ENCODE measurements at places on chromosomes 13 and 19.
A peak's percentile ranks its signal among the peaks of the same experiment; 100 is the strongest.

DNA sequence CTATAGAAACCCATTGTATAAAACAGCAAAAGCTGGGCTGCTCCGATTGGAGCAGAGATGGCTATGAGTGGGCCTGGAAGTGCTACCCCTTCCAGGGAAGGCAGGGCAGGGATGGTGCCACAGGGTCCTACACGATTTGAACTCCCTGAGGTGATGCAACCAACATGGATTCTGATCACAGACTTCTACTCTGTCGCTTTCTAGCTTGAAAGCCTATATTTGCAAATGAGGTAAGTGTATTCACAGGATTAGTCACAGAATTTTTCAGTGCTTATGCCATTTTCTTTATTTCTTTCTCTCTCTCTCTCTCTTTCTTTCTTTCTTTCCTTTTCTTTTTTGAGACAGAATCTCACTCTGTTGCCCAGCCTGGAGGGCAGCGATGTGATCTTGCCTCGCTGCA, 179.0 kb downstream of the SPRY2 start:
- no peak for DNase-seq

DNA sequence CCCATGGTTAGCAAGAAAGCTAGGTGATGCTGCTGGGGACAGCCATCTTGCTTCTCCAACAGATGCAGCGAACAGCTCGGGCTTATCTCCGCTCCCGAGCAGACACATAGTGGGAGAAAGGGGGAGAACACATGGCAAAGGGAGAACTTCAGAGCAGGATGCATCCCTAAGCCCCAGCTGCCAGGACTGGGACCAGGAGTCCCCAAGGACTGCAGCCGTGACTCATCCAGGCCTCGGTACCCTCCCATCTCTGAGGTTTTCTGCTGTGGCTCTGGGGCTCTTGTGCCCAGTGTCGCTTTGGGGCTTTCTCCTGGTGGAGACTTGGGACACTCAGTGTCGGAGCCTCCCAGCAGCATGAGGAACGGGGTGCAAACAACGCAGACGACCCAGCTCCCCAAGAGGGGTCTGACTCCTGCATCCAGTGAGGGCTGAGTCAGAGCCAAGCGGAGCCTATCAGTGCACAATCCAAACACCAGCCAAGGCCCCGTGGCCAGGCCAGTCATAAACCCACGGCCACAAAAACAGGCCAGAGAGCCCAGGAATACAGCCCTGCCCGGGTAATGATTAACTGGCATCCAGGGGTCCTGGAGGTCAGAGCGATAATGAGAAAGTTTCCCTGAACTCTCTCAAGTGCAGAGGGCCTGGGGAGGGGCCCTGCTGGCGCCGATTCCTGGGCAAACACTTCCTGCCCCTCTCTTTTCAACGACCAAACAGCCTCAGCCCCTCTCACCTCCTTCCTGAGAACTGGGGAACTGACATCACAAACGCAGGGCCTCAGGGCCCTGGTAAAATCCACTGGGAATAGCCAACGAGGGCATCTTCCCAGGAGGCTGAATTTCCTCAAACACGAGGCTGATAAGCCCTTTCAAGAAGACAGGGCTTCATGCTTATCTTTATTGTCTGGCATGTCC, 202.9 kb downstream of the USP12 start:
- no peak for DNase-seq

- DNase-seq: no peak
These were observed 430.3 kb downstream of the ZNF536 start for GRCh38 chr19:30802424-30803013.

- no peak for DNase-seq
These were observed 986 bp downstream of the DGKH start for GRCh38 chr13:42049454-42049813.

- DNase-seq: no peak
These were observed 1.1 kb upstream of the ARHGAP35 start for GRCh38 chr19:46859637-46860124.

GRCh38 chr19:53254411-53255341, at the start of gene ZNF677:
TSS of gene ZNF677 (minus strand) at chr19:53254873. CDS start at chr19:53251550, 3,323 bp downstream.
- DNase-seq: peak; percentile 72

DNA sequence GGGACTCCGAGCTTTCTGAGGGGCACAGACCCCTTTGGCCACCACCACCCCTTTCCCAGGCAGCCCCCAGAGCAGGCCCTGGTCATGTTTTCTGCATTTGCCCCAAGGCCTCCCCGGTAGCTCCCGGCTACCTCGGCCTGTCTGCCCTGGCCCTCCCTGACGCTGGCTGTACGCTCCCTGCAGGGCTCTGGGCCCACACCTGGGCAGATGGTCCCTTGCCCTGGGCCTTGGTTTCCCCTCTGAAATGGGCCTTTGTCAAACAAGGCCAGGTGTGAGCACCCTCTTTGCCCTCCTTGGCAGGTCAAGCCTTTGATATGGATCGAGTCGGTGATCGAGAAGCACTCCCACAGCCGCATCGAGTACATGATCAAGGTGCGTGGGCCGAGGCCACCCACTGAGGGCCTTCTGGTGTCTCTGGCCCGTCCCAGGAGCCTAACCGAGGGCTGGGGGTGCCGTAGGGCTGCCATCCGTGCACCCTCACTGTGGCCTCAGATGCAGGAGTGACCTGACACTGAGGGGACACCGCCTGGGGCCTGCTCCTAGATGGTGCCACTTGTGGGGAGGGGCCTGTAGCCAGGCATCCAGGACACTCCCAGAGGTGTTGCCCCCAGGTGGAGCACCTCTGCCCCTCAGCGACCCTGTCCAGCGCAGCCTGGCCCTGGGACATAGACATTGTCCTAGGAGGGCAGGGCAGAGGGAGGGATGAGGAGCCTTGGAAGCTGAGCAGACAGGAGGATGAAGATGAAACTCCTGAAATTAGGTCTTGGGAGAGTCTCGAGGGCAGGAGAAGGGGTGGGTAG, 30.3 kb downstream of the AP1M1 start:
- DNase-seq: no peak

- DNase-seq: no peak
These were observed 147.3 kb upstream of the GPC6 start for GRCh38 chr13:93079294-93079693.

DNA sequence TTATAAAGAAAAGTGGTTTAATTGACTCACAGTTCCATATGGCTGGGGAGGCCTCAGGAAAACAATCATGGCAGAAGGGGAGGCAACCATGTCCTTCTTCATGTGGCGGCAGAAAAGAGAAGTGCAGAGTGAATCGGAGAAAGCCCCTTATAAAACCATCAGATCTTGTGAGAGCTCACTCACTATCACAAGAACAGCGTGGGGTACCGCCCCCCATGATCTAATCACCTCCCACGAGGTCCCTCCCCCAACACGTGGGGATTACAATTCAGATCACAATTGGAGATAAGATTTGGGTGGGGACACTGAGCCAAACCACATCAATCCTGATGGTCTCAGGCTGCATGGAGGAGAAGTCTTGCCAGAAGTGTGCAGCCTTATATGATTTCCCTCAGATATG, 26.0 kb downstream of the TM9SF2 start:
- no peak for DNase-seq

- DNase-seq: no peak
These were observed 121.8 kb downstream of the TBC1D4 start for GRCh38 chr13:75360170-75360569.

DNA sequence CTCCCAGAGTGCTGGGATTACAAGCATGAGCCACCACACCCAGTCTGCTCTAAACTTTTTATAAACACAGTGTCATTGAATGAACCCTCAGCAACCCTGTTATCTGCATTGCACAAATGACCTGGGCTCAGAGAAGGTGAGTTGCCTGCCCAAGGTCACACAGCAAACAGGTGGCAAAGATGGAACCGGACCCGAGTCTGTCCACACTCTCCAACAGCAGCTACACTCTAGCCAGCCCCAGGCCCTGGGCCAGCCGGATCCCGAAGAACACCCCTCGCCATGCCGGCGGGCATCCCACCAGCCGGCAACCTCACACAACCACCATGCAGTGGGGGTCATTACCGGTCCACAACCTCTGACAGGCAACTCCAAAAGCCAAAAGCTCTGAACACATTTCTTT, 14.5 kb downstream of the ERCC2 start:
- DNase-seq: no peak

DNA sequence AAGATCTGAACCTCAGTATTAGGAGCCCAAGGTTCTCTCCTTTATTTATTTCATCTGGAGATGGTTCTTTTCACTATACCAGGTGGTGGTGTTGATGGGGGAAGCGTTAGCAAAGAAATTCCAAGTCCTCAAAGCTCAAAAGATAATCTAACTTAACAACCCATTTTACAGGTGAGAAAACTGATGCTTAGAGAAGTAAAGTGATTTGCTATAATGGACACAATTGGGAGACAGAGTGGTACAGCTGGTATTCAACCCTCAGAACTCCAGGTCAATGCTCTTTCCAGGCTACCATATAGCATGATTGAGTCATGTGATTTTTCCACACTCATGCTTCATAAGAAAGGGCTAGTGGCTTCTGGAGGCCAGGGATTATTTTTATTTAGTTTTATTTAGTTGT, 25.0 kb upstream of the URAD start:
- no peak for DNase-seq

DNA sequence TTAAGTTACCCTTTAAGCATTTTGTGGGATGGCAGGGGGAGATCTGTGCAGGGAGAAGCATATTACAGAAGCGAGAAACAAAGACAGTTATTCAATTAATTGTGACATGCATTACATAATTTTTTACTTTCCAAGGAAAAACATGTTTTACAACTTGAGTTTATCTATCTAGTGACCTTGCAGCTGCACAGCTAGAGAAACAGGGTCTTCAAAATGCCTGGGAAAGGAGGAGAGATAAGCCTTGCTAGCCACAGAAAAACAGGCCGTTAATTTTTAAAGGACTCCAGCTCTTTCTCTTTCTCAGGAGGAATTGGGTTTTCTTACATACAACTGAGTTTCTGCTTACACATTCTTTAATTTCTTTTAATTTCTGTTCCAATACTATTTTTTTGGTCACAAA, 14.8 kb upstream of the ZNF431 start:
- no peak for DNase-seq

Data from activated T-cell treated with anti-CD3 and anti-CD28 coated beads for 48 hours (primary cell).